ENCODE measurements at places on chromosomes 4 and X. TPM values are rescaled to one million over a fixed set of nuclear protein-coding genes. Genes with fewer than 3 reads are reported as not detected.

DNA sequence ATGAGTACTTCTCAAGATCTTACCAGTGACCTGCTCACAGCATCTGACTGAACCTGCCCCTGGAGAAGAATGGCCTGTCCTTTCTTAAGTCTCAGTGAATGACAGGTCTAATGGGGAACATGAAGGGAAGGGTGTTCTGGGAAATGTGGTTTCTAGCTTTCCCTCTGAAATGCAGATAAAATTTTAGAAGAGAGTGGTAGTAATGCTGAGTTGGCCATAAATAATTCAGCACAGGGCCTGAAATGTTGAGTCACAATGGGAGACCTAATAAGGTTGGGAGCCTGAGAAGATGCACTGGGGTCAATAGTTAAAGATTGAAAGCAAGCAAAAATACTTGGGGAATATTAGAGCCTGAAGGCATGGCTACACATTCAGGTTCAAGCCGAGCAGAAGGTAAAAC lies 214.9 kb upstream of the ARHGAP24 start:
- no peak for DNase-seq

DNA sequence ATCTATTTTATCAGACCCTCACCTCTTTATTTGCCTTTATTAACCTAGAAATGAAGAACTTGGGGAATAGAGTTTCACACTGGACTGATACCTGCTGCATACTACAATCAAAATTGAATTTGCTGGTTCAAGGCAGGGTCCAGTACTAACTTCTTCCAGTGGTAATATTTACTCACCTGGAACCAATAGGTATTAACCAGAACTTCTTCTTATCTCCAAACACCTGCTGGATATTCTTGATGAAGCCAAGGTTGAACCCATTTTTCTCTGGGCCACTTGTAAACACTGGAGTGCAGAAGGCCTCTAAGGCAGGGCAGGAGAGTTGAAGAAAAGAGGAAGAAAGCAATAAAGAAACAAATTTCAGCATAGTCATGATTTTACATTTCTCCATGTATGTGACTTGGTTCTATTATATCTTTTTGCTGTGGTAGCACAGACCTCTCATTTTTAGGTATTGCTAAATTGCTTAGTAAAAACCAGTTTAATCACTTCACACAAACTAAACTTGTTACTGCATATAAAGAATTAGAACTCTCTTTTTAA lies 101.1 kb downstream of the ZDHHC15 start:
- no peak for DNase-seq

GRCh38 chr4:144410230-144410783 lies 235.6 kb upstream of the HHIP start:
- no peak for DNase-seq

- DNase-seq, result no peak
Measured at GRCh38 chr4:101292214-101292613, 55.1 kb downstream of the PPP3CA start.

Gene MAGEC2
- not detected for polyA plus RNA-seq

Gene SULT1B1
- polyA plus RNA-seq, result 0.89 TPM
